A172 (cell line): ENCODE measurements at places on chromosomes 4 and X.

GRCh38 chrX:150229481-150229880, 133.6 kb upstream of the MAMLD1 start:
- no peak for DNase-seq

GRCh38 chr4:24443200-24443599, 141.2 kb downstream of the DHX15 start:
- no peak for DNase-seq

DNA sequence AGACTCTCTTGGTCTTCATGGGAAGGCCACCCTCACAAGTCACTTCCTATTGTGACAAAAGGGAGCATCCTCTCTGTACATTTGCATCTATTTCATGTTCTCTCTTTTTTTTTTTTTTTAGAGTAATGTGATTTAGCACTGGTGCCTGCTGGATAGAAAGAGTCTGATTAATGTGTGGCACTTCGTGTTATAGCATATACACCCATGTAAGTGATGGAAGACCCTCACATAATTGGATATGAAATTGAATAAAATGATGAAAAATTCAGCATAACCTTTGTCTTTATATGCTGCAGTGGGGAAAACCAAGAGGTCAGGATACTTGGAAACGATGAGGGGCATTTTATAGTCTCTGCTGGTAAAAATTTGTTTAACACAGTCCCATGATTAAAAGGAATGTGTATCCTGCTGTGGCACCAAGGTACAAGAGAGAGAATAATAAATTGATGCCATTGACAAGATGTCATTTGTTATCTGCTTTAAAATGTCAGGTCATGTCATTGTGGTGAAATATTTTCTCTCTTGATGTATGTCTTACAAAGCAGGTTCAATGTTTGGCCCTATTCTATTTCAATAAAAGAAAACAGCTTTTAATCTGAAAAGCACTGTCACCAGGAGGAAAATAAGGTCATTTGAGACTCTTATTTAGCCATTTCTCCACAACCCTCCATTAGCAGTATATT, 1115.4 kb downstream of the STPG2 start:
- DNase-seq, result no peak

- DNase-seq, result no peak
Measured at GRCh38 chrX:123422875-123423274, 238.8 kb downstream of the GRIA3 start.
